ENCODE measurements at places on chromosomes 3 and 15. TPM values are rescaled to one million over a fixed set of nuclear protein-coding genes. Genes with fewer than 3 reads are reported as not detected.

REC114 gene
- total RNA-seq: not detected

TRIM59 gene
- 8.1 TPM for total RNA-seq

HOMER2 gene
- 14.8 TPM for total RNA-seq

ZNF619 gene
- 8.6 TPM for total RNA-seq

MAP3K13 gene
- 5.4 TPM for total RNA-seq

CLDN16 gene
- total RNA-seq: not detected

RHOA gene
- 399 TPM for total RNA-seq

LMCD1 gene
- total RNA-seq: 0.81 TPM

PLSCR2 gene
- total RNA-seq: not detected

DNA sequence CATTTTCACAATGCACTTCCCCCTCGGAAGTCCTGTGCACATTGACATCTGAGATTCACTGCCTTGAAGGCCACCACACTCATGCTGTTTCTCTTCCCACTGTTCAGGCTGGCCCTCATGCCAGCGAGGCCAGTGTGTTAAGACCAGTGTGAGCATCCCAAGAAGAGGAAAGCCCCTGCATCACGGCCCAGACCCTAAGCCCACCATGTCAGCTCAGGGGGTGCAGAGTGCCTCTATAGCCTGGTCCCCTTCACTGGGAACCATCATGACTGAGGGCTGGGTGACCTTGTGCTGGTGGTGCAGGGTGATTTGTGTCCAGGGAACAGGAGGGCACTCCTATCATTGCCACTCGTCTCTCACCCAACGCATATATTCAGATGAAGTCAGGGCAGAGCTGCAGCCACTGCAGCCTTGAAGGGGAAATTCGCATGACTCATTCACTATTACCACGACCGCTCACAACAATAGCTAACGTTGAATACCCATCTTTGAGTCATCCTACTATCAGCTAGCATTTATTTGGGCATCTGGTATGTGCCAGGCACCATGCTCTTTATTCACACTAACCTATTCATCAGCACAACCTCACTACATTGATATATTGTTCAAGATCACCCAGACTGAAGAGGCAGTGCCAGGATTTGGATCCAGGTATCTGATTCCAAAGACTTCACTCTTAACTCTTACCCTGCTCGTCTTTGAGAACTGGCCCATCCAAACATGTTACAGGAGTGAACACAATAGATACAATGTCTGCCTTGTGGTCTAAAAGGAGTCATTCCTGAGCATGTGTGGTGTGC lies 58.8 kb upstream of the SLC6A11 start:
- DNase-seq: no peak

- no peak for DNase-seq
Measured at GRCh38 chr3:183537295-183537730, 18.2 kb downstream of the KLHL6 start.

DNA sequence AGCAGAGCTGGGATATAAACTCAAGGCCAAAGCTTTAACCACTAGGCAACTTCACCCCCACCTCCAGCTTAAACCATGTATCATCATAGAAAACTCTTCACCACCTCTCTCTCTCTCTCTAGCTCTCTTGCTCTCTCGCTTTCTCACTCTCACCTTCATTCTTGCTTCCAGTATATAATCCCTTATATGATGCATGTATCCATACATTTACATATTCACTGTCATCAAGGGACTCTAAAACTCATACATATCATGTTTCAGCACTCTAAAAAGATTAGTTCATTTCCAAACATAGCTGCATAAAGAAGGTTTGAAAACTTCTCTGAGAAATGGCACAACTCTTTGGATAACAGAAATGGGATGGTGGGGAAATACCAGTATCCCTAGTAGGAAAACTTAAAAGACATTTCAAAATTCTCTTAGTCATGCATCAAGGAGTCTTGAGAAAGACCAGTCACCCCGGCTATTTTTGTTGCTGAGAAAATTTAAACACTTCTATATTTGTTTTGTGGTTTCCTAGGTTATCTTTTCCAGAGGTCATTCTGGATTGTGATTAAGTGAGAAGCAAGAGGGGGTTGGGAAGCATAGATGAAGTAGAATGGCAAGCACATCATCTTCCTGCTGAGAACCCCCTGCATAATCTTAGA lies 447.8 kb upstream of the THBS1 start:
- no peak for DNase-seq

- DNase-seq: no peak
Measured at GRCh38 chr3:122066331-122067213, 11.4 kb downstream of the CD86 start.

GRCh38 chr3:69205385-69205784 lies 83.0 kb upstream of the LMOD3 start:
- DNase-seq: no peak

DNA sequence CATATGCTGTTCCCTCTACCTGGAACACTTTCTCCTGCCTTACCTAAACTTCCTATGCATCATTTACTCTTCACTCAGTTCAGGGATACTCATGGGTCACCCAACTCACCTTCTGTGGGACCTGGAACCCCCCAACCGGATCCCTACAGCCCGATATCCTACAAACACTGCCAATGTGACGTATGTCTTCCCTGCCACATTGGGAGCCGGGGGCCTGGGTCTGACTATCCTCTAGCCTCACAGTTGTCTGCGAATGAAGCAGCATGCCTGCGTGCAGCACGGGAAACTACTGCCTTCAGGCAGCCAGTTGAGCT lies 405 bp downstream of the NPRL2 start:
- no peak for DNase-seq

All from hematopoietic multipotent progenitor cell (in vitro differentiated cells).